ENCODE measurements at places on chromosomes 5 and 9. TPM values are rescaled to one million over a fixed set of nuclear protein-coding genes. Genes with fewer than 3 reads are reported as not detected.

The RHOBTB3 gene
- 45.1 TPM for total RNA-seq

GRCh38 chr9:83932011-83932410 lies 10.8 kb upstream of the KIF27 start:
- DNase-seq: no peak

GRCh38 chr5:65382582-65382981 lies 99.1 kb downstream of the ADAMTS6 start:
- no peak for DNase-seq

DNA sequence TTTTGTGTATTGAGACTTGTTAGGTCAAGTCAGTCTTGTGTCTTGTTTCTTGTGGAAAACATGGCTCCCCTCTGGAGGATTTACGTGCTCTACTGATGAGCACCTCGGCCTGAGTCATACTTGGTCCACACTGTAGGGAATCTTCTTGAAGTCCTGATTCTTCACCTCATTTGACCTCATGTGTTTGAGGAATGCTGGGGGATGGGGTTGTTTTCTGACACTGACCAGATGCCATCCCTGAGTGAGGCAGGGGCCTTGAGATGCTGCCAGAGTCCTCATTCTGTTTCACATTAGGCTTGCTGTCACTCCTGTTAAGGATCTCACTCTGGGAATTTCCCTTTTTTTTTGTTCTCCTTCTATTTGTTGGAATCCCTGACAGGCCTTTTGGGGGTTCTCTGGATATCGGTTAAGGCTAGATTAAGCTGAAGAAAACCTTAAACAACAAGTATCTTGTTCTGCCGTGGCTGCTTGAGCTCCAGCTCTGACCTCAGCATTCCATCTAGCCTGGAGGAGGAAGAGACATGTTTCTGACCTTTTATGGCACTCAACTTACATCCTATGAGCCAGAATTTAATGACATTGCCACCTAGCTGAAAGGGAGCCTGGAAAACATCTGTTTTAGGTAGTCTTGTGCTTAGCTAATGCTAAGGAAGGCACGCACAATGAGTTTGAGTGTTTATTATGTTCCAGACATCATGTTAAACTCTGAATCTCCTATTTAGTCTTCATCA lies 20.6 kb downstream of the TCOF1 start:
- no peak for DNase-seq

GRCh38 chr9:14616188-14616982 lies 76.8 kb downstream of the ZDHHC21 start:
- no peak for DNase-seq

DNA sequence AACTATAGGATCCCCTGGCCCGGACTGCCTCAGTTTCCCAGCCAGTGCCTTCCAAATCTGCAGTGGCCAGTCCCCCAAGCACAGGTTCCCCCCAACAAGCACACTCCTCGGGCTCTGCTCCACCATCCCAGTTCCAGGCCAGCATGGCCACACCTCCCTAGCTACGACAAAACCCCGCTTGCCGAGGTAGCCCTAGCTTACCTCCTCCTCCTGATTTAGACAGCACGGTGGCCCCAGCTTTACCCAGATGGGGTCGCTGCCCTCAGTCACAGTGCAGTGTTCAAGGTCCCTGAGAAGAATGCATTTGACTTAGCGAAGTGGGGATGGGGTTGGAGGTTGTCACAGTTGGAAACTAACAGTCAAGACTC lies 40.8 kb upstream of the GARNL3 start:
- no peak for DNase-seq

All from left lobe of liver (tissue), 2 donors.